ENCODE measurements at places on chromosomes 16 and 17.

- DNase-seq = no peak
These were observed 100.6 kb downstream of the PITPNC1 start for GRCh38 chr17:67477687-67478086.

DNA sequence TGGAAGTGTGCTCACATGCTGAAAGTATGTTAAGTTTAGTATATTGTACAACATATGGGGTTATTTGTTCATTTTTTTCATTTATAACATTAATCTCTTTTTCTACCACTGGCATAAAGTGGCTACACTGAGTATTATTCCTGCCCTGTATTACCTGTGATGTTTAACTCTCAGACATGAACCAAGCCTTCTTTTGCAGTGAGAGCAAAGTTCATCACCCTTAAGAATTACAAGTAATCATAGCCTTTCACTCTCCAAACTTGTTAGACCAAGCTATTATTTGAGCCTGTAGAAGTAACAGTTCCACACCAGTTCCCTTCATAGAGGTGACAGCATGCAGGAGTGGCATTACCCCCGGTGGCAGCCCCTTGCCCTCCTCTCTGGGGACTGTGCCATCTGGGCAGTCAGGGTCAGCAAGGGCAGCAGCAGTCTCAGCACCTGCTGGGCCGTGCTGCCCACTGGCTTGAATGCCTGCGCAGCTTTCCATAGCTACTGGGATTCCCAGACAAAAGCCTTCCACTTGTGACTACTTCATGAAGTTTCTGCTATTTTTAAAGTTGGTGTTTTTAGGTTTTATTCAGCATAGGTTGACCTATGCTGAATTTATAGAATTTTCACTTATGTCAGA is 71.3 kb downstream of the TMC6 start:
- DNase-seq = no peak

GRCh38 chr17:36214918-36215317 is 4.1 kb downstream of the CCL4L2 start:
- DNase-seq = peak; percentile 28

- DNase-seq = no peak
These were observed 304.1 kb upstream of the N4BP1 start for GRCh38 chr16:48914070-48914469.

- DNase-seq = peak; percentile 17
These were observed 36.4 kb downstream of the SNX20 start for GRCh38 chr16:50644729-50645128.

- DNase-seq = no peak
These were observed 172.5 kb downstream of the COPRS start for GRCh38 chr17:31686495-31686894.

DNA sequence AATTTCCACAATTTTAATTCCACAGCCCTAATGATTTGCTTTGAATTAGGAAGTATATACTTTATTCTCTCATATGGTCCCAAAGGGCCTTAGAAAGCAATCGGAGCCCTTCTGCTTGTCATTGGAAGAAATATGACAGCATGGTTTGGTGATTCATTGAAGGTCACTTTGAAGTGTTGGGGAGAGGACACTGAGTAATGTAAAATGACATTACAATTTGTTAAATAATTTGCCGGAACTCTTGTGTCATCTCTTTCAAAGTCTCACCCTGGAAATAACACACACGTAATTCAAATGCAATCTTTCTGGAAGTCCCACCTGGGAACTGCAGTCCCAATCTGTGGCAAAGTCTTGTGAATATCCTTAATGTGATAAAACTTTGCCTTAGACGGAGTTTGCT is 59.8 kb downstream of the BMERB1 start:
- no peak for DNase-seq

DNA sequence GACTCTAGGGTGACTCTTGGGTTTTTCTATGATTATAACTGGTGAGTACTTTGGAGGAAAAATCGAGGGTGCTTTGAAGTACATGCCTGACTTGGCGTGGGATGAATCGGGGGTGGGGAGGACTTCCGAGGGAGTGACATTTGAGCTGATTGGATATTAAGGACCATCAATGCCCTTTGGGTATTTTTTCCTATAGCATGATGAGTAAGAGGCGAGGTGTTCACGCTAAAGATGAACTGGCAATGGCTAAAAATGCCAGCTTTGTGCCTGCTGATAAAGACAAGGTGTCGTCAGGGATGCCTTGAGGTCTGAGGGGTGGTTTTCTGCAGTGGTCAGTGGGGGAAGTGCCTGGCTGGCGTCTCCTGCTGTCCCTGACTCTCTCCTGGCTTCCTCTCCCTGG is 25.3 kb downstream of the USP43 start:
- no peak for DNase-seq

- DNase-seq = no peak
These were observed at the start of gene KRT27 for GRCh38 chr17:40782450-40782849. TSS of gene KRT27 (minus strand) at chr17:40782550. CDS start at chr17:40782493, 57 bp downstream.

GRCh38 chr17:16463358-16464302 is 28.4 kb downstream of the LRRC75A start:
- no peak for DNase-seq

DNA sequence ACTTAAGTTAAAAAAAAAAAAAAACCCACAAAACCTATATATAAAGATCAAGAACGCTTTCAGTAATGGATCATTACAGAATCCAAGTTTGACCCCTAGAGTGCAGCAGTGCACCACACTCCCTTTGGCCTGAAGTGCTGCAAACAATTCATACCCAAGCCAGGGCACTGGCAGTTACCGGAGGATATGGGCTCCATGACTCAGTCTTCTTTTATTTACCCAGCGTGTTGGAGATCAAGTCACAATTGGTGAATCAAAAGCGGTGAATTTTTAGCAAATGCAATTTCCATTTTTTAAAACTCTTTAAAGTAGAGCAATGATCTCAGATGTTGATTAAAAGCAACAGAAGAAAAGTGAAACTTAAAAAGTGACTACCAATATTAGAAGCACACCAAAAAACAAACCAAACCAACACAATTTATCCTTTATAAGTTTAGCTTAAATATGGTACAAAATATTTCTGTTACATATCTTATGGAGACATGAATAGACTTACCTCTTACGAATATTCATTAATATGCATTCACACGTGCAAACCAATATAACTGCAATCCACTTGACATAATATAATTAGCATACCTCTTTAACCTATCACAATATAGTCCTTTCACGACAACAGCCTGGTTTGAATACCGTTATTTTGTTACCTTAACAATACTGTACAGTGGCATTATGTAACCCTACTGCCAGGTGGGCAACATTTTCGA is 46.3 kb downstream of the ZNF652 start:
- DNase-seq = peak; percentile 95

- DNase-seq = no peak
These were observed 5.0 kb upstream of the SRL start for GRCh38 chr16:4246777-4247459.

Data from Kasumi-1 (cell line).